Pulmonary artery endothelial cell (primary cell): ENCODE measurements at places on chromosomes 7 and 10.

DNA sequence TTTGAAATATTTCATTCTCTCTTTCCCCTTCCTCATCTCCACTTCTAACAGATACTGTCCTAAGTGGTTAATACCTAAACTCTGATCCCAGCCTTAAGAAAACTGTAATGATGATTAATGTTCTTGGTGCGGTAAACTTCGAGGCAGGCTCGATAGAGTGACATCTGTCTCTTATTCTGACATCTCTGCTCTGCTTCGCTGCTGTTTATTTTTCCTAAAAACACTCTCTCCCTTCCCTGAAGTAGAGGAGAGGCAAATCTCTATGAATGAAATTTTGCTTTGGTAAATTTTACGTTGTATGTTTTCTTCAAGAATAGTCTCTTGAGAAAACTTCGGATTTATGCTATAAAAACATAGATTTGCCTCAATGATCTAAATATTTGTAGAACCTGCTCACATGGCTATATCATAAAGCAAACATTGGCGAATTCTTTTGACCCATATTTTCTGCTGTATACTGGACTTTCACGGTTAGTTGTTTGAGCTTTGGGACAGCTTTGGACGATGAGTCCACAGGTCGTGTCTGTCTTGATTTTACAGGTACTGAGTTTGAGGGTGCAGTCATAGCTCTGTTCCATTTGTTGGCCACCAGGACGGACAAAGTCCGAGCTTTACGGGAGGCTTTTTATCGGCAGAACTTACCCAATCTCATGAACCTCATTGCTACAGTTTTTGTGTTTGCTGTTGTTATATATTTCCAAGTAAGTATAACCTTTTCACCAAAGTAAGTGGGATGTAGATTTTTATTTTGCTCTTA, 27.1 kb downstream of the SEC61A2 start:
- DNase-seq, result no peak

DNA sequence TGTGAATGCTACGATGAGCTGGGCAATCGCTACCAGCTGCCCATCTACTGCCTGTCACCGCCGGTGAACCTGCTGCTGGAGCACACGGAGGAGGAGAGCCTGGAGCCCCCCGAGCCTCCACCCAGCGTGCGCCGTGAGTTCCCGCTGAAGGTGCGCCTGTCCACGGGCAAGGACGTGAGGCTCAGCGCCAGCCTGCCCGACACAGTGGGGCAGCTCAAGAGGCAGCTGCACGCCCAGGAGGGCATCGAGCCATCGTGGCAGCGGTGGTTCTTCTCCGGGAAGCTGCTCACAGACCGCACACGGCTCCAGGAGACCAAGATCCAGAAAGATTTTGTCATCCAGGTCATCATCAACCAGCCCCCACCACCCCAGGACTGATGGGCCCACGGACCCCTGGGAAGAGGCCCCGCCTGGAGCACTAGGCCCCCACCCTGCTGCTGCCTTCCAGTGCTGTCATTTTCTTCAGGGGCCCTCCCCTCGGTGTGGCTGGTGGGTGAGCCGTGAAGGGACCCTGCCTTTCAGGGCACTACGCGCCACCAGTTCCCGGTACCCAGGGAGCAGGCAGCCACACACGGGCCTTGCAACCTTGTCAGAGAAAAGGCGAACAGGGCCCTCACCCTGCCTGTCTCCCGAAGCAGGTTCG, 2.3 kb upstream of the ANKRD2 start:
- DNase-seq, result no peak

- DNase-seq, result no peak
These were observed 74.5 kb downstream of the PKD1L1 start for GRCh38 chr7:47873762-47874161.

DNA sequence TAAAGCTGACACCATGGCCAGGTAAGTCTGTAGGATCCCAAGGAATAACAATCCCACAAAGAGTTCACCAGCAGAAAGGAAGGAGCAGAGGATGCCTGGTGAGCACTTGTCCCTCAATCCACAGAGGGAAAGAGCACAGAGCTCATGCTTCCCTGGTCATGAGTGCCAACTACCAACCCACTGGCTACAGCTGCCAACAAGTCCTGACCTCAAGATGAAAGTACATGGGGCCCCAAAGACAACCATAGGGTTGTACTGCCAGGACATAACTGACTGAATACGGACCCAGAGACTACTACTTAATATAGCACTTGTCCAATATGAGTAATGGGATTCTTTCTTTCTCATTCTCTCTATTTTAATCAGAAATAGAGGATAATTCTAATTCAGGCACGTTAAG, 83.3 kb downstream of the JCAD start:
- DNase-seq, result no peak

DNA sequence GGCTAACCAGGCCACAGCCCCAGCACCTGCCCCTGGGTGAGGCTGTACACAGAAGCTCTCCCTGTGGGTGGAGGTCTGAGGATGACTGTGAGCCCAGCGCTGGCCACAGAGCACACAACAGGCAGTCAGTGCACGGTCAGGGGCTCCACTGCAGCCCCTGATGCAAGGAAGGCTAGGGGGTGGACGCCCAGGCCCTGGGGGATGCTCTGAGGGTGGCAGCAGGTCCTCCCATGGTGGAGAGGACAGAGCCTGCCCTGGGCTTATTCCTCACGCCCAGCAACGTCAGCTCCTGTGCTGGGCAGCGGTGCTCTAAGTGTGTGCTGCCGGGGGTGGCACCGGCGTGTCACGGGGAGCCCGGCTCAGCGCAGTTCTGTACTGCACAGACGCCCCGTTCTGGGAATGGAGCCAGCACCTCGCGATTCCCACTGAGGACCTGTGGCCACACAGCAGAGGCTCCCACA, 223.2 kb downstream of the MAD1L1 start:
- no peak for DNase-seq
